ENCODE measurements at places on chromosomes 6 and 20.

- DNase-seq = peak; percentile 30
These were observed 49.2 kb downstream of the SMPDL3A start for GRCh38 chr6:122838060-122838780.

- no peak for DNase-seq
These were observed 141.4 kb upstream of the RIN2 start for GRCh38 chr20:19616620-19617019.

GRCh38 chr20:15188415-15188814 is 851.0 kb upstream of the FLRT3 start:
- no peak for DNase-seq

- DNase-seq = no peak
These were observed 1.2 kb upstream of the PI3 start for GRCh38 chr20:45173522-45173921.

DNA sequence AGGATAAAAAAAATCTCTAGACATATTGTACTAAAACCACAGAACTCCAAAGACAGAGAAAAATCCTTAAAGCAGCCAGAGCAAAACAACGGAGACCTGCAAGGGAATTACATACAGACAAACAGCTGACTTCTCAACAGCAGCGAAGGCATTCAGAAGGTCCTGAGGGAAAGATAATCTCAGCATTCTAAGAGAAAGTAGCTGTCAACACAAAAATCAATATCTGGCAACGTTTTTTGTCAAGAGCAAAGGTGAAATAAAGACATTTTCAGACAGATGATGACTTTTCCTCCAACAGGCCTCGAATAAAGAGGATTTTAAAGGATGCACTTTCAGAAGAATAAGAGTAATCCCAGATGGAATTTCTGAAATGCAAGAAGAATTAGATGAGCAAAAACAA is 6.1 kb upstream of the SCGN start:
- no peak for DNase-seq

Measured in Kasumi-1 (cell line).